ENCODE measurements at places on chromosomes 5 and 9. TPM values are rescaled to one million over a fixed set of nuclear protein-coding genes. Genes with fewer than 3 reads are reported as not detected.

The UGCG gene
- total RNA-seq: 94.4 TPM

The CDX1 gene
- not detected for total RNA-seq

The TSLP gene
- 0.09 TPM for total RNA-seq

The FOXD4 gene
- total RNA-seq: 0.09 TPM

The CCDC69 gene
- 7.0 TPM for total RNA-seq

The SYK gene
- total RNA-seq: not detected

The SLC34A1 gene
- not detected for total RNA-seq

The DROSHA gene
- total RNA-seq: 70.8 TPM

The TDRD7 gene
- 13.2 TPM for total RNA-seq

Data from endothelial cell of coronary artery (primary cell).